Stimulated activated CD4-positive, alpha-beta T cell treated with anti-CD3 and anti-CD28 coated beads, TNF-alpha, amount 100 ng/mL, for 1 hour (primary cell): ENCODE measurements at places on chromosomes 3 and 15.

DNA sequence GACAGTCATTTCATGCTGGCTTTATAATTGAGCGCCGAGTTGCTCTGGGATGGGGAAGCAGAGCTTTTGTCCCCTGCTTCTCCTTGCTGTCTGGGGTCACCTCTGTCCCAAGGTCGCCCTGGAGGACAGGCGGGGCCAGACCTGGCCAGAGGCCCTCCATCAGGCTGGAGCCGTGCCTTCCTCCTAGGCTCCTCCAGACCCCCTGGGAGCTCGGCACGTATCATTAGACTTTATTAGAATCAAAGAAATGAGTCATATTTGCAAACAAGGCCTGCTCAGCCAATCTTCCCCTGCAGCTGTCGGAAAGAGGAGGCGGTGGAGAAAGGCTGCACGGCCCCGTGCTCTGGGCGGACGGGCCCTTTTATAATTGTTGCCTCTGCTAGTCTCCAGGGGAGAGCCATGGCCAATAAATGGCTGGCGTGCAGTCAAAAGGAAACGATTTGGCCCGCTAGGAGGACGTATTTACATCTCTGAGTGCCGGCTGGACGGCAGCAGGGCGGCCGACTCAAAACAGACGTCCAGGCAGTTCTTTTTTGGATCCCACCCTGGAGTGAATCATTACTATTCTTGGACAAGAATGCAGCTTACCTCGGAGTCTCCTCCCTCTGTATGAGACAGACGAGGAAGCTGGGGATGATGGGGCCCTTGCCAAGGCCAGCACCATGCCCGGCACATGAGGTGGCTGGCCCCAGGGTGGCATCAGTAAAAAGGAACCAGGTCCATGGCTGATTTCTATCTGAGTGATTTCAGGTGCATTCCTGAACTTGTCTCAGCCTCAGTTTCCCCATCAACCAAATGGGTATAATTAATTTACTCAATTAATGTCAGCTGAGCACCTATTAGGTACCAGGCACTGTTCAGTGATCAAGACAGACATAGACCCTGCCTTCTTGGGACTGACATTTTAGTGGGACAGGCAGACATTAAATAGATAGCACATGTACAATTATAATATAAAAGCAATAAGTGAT, 50.6 kb downstream of the SLC6A6 start:
- no peak for DNase-seq

- DNase-seq: no peak
Observed at GRCh38 chr15:73746883-73747282, 6.3 kb downstream of the INSYN1 start.

DNA sequence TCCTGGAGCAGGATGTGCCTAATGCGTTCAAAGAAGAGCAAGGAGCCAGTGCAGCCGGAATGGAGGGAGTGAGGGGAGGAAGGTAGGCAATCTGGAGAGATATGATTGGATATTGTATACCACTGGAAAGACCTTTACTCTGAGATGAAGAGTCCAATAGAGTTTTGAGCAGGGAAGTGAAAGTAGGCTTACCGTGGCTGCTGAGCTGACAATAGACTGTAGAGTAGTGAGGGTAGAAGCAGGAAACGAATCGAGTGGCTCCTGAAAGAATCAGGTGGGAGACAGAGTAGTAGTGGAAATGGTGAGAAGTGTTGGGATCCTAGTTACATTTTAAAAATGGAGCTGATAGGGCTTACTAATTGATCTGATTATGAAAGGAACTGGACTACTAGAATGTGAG, 51.8 kb upstream of the NUDT16 start:
- no peak for DNase-seq

GRCh38 chr3:72523429-72524151, 324.7 kb downstream of the SHQ1 start:
- DNase-seq: no peak

DNA sequence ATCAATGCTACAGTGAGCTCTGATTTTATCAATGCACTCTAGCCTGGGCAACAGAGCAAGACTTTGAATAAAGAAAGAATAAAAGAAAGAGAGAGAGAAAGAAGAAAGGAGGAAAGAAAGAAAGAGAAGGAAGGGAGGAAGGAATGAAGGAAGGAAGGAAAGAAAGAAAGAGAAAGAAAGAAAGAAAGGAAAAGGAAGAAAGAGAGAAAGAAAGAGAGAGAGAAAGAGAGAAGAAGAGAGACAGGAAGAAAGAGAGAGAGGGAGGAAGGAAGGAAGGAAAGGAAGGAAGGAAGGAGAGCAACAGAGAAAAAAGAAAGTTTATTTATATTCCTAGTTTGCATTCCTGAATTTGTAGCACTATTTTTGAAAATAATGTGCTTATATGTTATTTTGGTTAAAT, 52.3 kb upstream of the ITGA11 start:
- no peak for DNase-seq

DNA sequence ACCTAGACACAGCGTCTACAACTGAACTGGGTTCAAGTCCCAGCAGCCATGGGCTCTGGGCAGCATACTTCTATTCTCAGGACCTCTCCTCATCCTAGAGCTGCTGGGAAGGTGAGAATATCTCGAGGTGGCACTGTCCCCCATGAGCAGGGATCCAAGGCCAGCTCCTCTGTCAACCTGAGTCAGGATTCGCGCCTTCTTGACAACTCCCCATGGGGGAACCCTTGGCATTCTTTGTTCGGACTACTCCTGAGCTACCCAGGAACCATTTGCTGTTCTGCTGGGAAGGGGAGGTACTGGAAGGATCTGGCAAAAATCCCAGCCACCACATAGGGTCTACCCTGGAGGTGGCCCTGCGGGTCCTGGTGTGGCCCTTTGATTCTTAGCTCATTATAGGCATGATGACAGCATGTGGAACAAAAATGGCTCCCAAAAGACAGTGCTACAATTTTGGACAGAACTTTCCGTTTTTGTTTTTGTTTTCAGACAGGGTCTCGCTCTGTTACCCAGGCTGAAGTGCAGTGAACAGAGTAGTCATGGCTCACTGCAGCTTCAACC, 22.3 kb downstream of the PLXNB1 start:
- DNase-seq: no peak

DNA sequence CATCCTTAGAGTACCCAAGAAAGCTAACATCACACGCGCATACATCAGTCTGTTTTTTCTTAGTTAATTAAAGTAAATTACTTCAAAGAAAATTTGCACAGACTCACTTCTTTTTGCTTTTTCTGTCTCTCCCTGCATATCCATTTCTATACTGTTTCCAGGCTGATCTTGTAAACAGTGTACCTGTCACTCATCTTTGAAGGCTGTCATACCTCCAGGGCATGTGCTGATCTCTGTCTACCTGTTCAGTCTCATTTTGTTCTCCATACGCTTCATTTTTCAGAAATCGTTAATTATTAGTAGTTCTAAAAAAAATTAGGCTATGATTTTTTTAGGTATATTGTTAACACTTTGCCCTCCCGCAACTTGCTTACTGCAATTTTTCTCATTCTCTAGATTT, 313.9 kb upstream of the ROBO2 start:
- DNase-seq: no peak

DNA sequence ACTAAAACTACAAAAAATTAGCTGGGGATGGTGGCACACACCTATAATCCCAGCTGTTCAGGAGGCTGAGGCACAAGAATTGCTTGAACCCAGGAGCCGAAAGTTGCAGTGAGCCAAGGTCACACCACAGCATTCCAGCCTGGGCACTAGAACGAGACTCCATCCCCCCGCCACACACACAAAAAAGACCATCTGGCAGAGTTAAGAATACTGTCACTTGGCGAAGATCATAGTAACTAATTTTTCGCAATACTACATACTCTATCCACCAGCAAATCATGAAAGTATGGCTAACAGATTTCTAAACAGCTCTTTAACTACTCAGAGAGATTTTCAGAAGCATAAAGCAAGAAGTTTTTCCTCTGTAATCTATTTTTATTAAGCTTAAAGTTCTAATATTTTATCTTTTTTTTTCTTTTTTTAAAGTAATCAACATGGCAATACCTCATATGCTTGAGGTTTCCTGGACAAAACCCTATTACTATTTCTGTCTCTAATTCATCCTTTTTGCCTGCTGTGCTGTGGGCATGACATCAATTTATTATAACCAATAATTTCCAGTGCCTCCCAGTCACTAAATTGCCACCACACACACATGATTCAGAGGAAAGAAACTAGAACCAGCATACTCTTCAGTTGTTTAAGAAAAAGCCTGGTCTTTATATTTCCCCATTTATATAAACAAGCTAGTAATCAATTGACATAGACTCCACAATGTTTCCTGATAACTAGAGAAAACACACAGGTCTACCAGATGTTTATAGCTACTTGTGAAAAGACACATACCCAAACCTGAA, 46.9 kb downstream of the CHSY1 start:
- DNase-seq: no peak

DNA sequence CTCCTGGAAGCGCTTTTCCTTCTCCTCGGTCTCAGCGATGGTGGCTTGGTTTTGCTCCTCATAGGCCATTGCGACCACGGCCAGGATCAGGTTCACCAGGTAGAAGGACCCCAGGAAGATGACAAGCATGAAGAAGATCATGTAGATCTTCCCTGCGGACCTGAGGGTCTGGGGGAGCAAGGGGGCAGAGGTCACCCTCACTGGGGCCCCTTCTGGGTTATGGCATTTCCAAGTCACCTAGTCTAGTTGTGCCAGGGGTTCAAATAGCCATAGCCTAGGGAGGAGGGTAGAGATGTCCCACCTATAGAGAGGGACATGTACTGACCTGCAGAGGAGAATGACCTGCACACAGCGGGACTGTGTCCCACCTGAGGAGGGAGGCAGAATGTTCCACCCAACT, 43.5 kb downstream of the SCN5A start:
- no peak for DNase-seq

DNA sequence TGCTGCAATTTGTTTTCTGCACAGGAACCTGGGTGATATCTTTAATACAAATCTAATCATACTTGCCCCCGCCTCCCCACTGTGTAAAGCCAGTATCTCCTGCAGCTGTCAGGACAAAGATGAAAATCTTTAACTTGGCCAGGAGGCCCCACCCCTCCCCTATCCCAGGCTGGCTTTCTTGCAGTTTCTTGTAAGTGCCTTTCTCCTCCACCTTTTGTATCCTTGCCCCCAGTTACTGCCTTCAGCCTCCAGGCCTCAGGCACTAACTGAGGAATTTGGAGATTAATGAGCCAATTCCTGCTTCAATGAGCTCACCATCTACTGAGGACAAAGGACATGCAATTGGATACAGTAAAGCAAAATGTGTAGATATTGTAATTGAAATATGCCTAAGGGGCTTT, 6.5 kb downstream of the GCSAM start:
- no peak for DNase-seq

DNA sequence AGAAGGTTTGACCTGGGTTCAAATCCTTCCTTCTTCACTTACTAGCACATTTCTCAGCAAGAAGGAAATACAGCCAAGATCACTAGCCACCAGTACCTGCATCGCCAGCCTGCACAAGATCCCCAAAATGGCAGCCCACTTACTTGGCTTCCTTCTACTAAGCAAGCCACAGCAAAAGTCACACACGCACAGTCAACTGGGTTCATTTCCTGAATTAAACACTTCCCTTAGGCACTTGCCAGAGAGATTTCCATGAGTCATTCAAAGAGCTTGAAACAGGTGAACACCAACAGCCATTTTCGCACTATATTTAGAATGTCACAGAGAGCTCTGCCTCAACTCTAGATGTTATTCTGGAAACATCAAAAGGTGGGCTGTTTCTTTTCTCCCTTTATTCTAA, 42.6 kb downstream of the MGLL start:
- no peak for DNase-seq

- DNase-seq: no peak
Observed at GRCh38 chr3:34256021-34256420, 457.6 kb downstream of the PDCD6IP start.

DNA sequence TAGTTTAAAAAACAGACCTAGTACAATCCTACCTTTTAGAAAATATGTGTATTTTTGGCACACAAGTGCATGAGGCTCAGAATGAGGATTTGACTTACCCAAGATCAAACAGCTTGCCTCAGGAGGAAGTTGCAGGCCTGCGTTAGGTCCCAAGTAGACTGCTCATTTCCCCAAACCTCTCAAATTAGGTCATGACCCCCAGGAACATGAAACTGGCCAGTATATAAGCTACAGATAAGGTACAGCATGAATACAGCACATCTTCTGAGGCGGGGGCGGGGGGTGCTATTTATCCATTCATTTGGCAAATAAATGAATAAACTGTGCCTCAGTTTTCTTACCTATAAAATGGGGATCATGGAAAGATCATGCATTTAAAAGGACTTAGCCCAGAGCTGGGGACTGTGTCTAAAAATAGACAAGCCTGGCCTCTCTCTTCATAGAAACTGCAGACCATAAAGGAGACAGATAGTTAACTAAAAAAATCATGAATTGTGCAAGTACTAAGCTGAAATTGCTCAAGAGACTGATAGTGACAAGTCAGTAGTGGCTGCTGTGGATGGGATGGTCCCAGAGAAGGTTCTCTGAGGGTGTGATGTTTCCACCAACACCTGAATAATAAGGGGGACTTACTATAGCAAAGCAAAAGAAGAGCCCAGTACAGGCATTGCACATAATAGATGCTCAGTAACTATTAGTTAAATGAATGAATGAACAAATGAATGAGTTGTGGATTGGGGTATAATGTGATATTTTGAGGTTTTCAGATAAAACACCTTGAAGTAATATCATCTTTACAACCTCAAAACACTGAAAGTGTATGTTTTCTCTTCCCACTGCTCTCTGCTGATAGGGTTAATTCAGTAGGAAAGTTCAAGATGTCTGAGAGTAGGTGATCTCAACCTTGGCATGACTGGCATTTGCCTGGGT, 258.5 kb upstream of the PROK2 start:
- DNase-seq: no peak
